Right ventricle myocardium inferior (tissue), 1 donor: ENCODE measurements at places on chromosomes 16 and 17. TPM values are rescaled to one million over a fixed set of nuclear protein-coding genes. Genes with fewer than 3 reads are reported as not detected.
A peak's percentile ranks its signal among the peaks of the same experiment; 100 is the strongest.

Gene BIRC5
- total RNA-seq = 1.2 TPM

Gene CBX4
- 23.7 TPM for total RNA-seq

Gene SF3B3
- 131 TPM for total RNA-seq

Gene HAGHL
- total RNA-seq = 18.7 TPM

Gene FBXL19
- total RNA-seq = 6.3 TPM

- DNase-seq = no peak
These were observed 16.1 kb downstream of the NAA60 start for GRCh38 chr16:3459401-3460090.

- DNase-seq = no peak
These were observed 419.9 kb downstream of the CDH13 start for GRCh38 chr16:83046664-83047063.

- no peak for DNase-seq
These were observed 477.5 kb upstream of the HSBP1 start for GRCh38 chr16:83330251-83330650.

- no peak for DNase-seq
These were observed 25.4 kb downstream of the DNAJA2 start for GRCh38 chr16:46947900-46948547.

DNA sequence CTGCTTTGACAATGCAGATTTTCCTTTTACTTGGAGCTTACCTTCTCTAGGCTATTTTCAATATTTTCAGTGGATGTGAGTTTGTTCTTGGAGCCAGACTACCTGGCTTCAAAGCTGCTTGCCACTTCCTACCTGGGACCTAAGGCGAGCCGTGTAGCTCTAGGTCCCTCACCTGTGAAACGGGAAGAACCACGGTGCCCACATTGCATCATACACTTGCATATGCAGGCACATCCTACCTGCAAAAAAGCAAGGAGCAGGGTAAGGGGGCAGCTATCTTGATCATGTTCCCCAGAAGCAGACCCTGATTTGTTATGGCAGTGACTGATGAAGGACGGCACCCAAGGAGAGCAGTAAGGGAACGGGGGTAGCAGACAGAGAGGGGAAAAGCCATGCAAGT lies 27.0 kb upstream of the MPRIP start:
- no peak for DNase-seq

GRCh38 chr17:67845374-67845773 lies 20.1 kb downstream of the BPTF start:
- no peak for DNase-seq

- no peak for DNase-seq
These were observed 17.9 kb downstream of the C1QTNF1 start for GRCh38 chr17:79041723-79042420.

DNA sequence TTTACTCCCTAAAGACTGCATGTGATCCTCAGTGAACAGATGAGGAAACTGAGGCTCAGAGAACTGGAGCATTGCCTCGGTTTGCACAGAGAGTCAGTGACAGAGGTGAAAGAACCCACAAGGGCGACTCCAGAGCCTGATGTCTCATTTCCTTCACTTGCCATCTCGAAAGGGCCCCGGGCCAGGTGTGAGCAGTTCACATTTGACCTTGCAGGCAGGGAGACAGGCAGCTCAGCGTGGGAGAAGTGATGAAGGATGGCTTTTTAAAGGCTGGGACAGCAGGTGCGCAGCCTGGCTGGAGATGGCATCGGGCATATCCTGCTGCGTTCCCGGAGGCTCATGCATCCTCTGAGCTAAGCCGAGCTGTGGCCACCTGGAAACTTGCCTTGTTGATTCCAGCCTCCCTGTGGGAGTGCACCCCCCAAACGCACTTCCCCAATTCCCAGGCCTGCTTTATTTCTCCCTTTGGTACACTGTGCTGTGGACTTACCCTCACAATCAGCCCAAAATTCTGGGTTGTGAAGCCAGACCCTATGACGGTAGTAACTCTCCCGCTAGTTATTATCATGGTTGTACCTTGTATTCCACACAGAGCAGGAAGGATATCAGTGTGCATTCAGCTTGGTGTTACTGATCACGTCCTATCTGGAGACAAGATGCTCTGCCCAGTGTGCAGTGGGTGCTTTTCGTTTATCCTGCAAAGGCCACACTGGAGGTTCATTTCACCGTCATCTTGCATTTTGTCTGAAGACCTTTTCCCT lies 753.2 kb upstream of the EEF2KMT start:
- DNase-seq = no peak

DNA sequence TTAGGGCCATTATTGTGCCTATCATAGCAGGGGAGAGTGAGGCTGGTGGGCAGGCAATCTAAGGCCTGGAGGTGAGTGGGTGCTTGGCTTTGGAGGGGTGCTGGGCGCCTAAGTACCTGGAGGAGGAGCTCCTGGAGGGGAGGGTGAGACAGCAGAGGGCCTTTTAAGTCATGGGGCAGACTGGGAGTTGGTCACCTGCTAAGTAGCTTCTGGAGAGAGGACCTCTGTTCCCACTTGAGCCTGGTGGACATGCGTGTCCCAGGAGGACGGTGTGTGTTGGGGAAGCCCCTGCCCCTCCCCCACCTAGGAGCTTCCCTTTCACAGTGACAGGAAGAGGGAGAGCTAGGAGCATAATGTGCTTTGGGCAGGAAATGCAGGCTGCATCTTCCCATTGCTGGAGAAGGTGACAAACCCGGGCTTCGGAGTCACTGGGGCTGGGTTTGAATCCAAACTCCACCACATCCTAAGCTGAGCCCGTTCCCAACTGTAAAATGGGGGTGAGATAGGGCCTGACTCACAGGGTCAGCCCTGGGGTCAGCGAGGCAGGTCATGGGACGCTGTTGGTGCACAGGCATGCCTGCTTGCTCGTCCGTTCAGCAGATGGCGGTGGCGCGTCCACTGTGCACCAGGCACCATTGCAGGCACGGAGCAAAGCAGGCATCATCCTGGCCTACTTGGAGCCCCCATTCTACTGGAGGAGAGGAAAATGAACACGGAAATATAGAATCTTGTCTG lies 37.9 kb downstream of the CMIP start:
- DNase-seq = peak; percentile 34

GRCh38 chr16:56108724-56109123 lies 82.6 kb upstream of the GNAO1 start:
- DNase-seq = no peak

GRCh38 chr17:3935825-3936355 lies 19.6 kb upstream of the P2RX1 start:
- peak; percentile 62 for DNase-seq

DNA sequence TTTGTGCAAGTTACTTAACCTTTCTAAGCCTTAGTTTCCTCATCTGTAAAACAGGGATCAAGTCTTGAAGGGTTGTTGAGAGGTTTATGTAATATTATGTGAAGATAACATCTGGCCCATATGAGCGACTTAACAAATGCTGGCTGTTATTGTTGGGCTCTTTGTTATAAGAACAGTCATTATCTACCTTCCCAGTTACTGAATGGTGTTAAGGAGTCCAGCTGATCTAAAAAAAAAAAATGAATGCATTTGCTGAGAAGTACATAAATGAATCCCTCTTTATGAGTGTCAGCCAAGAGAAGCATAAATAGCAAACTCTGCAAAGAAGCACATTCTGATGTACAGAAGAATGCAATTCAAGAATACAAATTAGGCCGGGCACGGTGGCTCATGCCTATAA lies 24.3 kb upstream of the MED13 start:
- no peak for DNase-seq

DNA sequence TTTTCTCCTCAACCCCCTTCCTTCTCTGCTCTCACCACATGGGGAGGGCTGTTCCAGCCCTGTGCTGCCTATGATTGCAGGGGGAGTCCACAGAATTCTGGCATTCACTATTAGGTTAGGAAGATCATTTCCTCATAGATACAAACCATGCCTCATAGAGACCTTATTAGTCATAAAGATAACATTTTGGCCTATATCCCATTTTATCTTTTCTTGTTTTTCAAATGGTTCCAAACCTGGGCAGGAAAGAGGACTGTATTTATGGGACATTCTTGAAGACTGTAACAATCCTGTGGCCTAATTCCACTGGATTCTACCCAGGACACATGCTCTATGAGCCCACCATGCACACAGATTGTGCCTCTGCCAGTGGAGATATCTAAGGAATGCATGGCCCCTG lies 51.7 kb downstream of the ASIC2 start:
- no peak for DNase-seq
